ENCODE measurements at places on chromosomes 4 and X. TPM values are rescaled to one million over a fixed set of nuclear protein-coding genes. Genes with fewer than 3 reads are reported as not detected.
A peak's percentile ranks its signal among the peaks of the same experiment; 100 is the strongest.

DNA sequence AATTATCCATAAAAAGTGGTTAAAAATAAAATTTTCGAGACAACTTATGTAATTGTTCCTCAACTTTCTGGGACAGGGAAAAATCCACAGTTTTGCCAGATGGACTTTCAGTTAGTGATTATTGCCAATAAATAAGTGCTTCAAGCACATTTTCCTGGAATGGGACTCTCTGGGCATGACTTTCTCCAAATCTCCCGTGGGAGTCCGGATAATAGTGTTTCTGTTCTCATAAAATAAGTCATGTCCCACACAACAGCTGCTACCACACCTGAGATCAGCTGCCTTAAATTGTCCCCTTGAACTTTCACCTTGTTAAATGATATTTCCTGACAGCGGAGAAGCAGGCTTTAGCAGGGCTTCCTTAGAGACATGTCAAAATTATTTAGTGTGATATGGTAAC lies 133.4 kb upstream of the NAP1L5 start:
- no peak for DNase-seq

The PHOX2B gene
- total RNA-seq: not detected

The SRPX gene
- total RNA-seq: 108 TPM

The IGSF1 gene
- total RNA-seq: 4.1 TPM

DNA sequence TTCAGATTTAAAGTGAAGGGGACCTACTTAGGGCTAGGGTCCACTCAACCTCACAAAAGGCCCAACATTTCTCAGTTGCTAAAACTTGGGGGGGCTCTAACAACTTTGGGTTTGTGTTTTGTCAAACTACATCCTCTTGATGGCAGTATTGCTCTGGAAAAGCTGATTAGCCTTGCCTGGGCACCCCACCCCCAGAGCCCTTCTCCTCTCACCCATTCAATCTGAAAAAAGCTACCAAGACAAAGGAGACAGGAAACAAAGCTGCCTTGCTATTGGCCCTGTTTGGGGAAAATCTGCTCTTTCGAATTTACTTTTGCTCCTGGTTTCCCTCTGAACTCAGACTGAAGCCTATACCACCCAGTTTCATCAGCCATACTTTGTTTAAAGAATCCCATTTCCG lies 195.2 kb upstream of the STK26 start:
- no peak for DNase-seq

The PNMA5 gene
- not detected for total RNA-seq

The GPR173 gene
- 2.8 TPM for total RNA-seq

DNA sequence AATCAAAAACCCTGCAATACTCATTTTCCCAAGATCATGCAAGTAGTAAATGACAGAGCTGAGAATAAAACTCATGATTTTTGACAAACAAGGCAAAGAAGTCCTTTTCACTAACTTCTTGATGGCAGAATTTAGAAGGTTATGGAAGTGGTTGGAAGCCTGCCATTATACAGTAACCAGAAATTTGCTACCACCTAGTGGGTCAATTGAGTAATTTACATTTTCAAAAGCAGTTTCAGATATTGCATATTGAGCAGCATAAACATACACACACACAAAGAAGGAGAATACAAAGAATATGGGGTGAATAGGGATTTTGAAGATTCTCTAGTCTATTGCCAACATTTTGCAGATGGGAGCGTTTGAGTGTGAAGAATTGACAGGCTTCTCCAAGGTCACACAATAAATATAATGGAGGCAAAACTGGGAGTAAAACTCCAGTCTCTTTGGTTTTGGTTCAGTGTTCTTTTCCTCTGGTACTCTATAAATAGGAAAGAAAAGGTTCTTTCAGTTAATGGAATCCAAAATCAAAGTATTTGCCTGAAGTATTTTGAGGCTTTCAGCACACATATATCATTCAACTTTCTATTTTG lies 70.2 kb downstream of the GC start:
- no peak for DNase-seq

The TEX13B gene
- total RNA-seq: not detected

DNA sequence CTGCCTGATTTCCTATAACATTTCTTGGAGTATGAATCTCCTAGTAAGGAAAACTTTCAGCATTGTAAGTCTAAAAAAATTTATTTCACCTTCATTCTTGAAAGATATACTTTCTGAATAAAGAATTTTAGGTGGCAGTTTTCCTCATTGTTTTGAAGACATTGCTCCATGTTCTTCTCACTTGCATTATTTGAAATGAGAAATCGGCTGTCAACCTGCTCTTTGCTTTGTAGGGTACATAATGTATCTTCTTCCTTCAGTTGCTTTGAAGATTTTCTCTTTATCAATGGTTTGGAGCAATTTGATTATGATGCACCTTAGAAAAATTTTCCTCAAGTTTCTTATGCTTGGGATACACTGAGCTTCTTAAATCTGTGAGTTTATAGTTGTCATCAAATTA lies 120.3 kb downstream of the EVC2 start:
- DNase-seq: no peak

- no peak for DNase-seq
Observed at GRCh38 chr4:173013232-173013930, 155.2 kb upstream of the GALNT7 start.

- DNase-seq: no peak
Observed at GRCh38 chrX:30343206-30343605, 34.0 kb upstream of the NR0B1 start.

The UGT2B15 gene
- total RNA-seq: not detected

DNA sequence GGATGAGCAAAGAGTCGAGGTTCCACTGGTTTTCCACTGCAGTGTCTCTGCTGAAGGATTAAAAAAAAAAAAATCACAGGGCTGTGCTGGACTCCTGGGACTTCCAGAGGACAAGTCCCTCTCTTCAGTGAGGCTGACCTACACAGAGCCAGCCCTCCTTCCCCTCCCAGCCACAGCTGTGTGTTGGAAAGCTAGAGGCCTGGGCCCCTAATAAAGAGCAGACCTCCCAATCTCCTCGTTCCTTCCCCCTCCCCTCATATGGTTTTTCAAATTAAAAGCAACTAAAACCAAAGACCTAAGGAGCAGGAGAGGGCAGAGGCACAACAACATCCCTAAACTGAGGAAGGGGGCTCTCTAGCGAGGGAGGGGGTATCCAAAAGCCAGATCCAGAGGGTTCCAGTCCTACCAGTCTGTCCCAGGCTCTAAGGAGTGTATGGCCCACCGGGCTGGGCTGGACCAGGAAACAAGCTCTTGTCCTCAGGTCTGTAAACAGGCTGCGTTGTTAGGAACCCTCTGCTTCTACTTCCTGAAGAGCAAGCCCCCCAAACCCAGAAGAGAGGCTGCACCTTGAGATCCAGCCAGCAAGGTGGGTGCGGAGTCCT lies 4.0 kb upstream of the PDGFRA start:
- DNase-seq: no peak

- no peak for DNase-seq
Observed at GRCh38 chrX:108001218-108001814, 19.1 kb upstream of the TEX13B start.

DNA sequence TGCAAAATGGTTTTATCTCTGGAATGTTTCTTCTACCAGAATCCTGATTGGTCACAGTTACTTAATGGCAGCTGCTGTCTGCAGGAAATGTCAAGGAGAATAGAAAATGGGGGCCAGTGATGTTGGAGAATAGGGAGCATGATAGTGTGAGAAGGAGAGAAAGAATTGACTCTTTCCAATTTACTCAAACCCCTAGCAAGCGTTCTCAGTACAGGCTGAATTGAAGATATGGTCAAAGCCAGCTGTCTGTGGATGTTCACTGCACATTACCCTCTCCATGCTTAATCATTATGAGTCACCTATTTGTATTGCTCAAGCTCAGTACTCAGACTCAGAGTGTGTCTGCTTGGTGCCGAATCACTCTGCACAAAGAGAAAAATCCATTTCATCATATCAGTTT lies 57.8 kb upstream of the FAM47B start:
- no peak for DNase-seq

GRCh38 chrX:46325312-46325877 lies 219.8 kb downstream of the ZNF674 start:
- DNase-seq: no peak

DNA sequence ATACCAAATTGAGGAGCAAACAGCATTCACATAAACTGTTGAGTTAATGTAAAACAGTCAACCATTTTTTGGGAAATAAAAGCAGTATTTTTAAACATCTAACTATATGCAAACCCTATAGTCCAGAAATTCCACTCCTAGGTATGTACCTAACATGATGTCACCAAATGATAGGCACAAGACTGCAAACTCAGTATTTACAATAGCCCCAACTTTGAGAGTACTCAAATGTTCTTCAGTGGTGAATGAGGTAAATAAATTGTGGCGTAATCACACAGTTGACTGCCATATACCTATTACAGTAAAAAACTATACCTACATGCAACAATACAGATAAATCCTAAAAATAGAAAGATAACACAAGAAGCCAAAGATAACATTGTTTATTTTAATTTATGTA lies 1243.8 kb upstream of the ADGRL3 start:
- no peak for DNase-seq

The TMPRSS11E gene
- not detected for total RNA-seq

DNA sequence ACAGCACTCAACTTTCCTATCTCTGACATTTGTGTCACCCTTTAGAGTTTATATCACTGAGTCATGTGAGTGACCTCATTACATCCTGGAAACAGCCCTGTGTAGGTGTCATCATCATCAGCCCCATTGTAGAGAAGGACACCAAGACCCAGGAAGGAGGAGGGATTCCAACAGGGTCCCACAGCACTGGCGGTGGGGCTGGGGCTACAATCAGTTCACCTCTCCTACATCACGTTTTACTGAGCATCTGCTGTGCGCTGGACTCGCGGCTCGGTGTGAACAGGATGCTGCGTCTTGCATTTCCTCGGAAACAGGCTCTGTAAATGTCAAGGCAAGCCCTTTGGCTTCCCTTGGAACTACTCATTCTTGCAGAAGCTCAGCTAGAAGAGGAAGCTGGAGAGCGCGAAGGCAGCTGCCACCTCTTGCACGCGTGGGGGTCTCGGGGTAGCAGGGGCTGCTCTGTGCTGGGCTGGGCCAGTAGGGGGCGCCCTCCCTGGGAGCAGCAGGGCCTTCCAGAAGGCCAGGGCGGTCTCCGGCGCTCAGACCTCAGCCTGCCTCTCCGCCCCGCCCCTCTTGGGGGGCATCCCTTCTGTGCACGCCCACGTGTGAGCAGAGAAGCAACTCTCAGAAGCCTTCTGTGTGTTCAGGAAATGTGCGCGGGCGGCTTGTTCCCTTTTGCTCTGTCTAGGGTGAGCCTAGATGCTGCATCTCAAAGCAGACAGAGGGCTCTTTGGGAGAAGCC lies 29.0 kb downstream of the REELD1 start:
- DNase-seq: peak; percentile 40

- no peak for DNase-seq
Observed at GRCh38 chr4:75235359-75235951, 278.7 kb downstream of the RCHY1 start.

DNA sequence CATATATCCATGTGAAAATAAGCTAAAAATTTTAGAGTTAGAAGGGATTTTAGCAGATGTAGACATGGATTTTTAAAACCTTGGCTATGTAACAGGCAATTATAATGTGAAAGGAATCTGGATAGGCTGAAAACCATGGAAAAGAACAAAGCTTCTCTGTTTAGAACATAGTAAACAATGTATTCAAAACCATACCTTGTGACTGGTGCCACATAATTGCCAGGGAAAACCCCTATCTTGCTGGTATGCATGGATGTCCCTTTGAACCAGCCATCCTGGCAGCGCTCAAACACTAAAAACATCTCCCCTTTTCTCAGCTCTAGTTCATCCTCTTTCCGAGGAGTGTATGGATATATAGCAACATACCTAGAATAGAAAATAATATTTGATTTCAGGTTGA lies 110.6 kb upstream of the CBR4 start:
- no peak for DNase-seq

DNA sequence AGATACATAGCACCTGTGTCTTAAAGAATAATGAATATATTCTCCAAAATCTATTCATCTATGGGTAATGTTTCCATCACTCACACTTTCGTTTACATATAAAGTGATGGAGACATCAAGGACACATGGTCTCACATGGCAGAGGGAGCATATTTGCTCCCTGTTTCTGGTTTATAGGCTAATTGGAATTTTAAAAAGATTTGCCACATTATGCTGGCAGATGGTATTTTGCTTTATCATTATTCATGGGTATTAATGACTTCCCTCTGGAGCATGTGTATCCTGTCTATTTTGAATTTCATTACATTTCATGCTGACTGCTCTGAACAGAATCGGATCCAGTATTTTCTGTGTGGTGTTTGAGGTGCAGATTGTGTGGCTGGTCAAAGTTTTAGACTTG lies 79.0 kb downstream of the PDGFRA start:
- DNase-seq: no peak

GRCh38 chrX:24494647-24495075 lies 29.6 kb downstream of the PDK3 start:
- no peak for DNase-seq

The SPP1 gene
- 11.5 TPM for total RNA-seq

The FGB gene
- 0.32 TPM for total RNA-seq

DNA sequence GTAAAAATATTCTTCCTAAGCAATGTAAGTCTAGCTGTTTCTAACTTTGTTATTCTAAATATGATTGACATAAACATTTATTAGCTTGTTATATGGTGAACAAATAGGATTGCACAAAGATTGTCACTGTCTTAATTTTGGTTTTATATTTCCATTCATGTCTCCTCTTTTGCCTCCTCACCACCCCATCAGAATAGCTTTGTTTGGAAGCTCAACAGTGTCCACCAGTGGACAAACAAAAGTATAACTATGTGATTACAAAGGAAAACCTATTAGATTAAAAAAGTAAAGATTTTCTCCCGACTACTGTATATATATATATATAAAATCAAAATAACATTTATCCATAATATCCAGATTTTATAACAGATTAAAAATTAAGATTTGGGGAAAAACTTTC lies 468.2 kb downstream of the ZIC3 start:
- DNase-seq: no peak

GRCh38 chr4:70706044-70706461 lies 15.7 kb upstream of the RUFY3 start:
- DNase-seq: no peak

DNA sequence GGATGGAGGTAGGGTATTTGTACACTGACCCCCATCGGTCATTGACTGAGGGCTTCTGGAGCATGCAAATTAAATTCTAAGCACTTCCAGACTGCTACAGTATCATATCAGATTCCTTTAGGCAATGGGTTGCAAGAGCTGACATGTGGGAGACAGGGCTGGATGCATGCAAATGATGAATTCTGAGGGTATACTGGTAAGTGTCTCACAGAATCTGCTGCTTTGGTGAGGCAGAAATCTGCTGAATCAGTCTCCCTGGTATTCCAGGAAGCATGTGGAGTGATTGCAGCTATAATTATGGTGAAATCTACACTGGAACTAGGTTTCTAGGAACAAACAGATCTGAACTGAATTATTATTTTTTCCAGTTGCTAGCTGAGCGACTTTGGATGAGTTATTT lies 684.9 kb upstream of the MAGEB2 start:
- DNase-seq: no peak

The ATP8A1 gene
- total RNA-seq: 23.3 TPM

The FHL1 gene
- 1,081 TPM for total RNA-seq

The GEMIN8 gene
- total RNA-seq: 8.7 TPM

DNA sequence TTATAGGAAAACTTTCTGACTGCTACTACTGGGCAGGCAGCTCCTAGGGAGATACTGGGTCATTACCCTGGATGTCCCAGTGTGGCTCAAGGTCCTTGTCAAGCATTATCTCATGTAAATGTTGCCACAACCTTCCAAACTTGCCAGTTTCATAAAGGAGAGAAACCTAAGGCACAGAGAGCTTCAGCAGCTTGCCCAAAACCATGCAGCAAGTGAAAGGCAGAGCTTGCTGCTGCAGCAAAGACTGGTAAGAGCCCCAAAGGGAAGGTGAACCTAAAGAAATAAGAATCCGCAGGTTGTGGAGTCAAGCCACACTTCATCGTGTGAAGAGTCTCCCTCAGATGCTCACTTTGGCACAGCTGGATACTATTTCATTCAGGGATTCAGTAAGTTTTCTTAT lies 2.3 kb downstream of the MPP1 start:
- no peak for DNase-seq

The ZFYVE28 gene
- total RNA-seq: 7.2 TPM
